GM20000 (cell line): ENCODE measurements at places on chromosomes 11 and 22.
A peak's percentile ranks its signal among the peaks of the same experiment; 100 is the strongest.

GRCh38 chr22:39478441-39478850, 21.6 kb downstream of the MGAT3 start:
- no peak for DNase-seq

- DNase-seq = no peak
These were observed 8.6 kb downstream of the OR6M1 start for GRCh38 chr11:123797541-123797940.

DNA sequence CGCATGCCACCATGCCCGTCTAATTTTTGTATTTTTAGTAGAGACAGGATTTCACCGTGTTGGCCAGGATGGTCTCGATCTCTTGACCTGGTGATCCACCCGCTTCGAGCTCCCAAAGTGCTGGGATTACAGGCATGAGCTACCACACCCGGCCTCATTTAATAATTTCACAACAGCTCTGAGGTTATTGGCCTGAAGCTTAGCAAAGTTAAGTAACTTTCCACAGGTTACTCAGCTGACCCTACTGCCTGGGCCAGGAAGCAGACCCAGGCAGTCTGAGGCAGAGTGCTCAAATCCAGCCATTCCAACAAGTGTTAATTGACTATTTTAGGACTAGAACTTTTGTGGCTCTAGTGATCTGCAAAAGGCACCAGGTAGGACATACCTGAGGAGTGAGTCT, 52.2 kb upstream of the L3MBTL2 start:
- no peak for DNase-seq

- no peak for DNase-seq
These were observed 64.2 kb downstream of the KREMEN1 start for GRCh38 chr22:29136782-29137700.

GRCh38 chr22:31400023-31400397, 606 bp downstream of the DRG1 start:
- no peak for DNase-seq

DNA sequence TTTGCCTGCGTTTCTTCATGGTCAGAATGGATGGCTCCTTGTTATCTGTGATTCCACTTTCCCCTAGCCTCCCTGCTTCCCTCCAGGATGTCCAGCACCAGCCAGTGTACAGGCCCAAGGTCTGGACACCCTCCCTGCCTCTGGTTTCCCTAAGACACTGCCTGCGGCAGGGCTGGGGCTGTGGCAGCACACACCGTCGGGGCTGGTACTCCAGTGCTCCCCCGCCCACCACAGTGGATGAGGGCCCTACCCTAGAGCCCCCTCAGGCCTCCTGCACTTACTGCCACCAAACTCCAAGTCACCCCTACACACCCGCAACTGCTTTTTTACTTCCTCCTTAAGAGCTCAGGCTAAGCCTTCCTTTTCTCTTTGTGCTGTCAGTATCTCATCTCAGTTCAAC, 28.9 kb downstream of the ZNF214 start:
- no peak for DNase-seq

- DNase-seq = peak; percentile 66
These were observed 51.1 kb upstream of the LMO2 start for GRCh38 chr11:33942954-33943353.

DNA sequence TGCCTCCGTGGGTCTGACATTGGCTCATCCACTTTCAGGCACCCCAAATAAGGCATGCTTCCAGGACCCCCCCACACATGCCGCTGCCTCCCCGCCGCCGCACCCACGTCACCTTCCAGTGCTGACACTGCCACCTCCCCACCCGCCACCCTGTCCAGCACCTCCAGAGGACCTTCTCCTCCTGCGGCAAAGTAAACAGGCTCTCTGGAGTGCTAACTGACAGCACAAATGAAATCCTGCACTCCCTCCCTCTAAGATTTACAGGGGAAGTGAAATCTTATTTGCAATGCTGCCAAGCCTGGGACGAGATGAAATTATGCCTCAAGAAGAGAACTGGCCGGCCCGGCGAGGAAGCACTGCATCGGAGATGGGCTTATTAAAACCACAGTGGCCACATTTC, 35.3 kb downstream of the MACROD1 start:
- no peak for DNase-seq

GRCh38 chr11:34483106-34483874, 30.3 kb downstream of the ELF5 start:
- no peak for DNase-seq

GRCh38 chr11:77442394-77443053, 31.4 kb downstream of the PAK1 start:
- DNase-seq = peak; percentile 49

DNA sequence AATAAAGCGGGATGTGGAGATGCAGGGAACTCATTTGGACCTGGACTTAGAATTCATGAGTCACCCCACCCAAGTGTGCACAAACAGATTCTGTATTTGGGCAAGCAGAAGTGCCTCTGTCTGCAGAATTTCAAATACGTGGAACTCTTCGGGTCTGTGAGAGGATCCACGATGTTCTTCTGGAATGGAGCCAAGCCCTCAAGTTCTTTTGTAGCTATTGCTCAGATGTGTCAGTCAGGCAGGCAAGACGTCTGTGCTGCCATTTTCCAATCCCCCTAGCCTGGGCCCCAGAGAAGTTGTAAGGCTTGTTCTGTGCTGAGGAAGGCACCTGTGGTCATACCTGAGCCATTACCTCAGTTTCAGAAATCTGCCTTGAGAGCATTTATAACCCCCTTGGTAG, 132.8 kb upstream of the RASSF10 start:
- DNase-seq = no peak

DNA sequence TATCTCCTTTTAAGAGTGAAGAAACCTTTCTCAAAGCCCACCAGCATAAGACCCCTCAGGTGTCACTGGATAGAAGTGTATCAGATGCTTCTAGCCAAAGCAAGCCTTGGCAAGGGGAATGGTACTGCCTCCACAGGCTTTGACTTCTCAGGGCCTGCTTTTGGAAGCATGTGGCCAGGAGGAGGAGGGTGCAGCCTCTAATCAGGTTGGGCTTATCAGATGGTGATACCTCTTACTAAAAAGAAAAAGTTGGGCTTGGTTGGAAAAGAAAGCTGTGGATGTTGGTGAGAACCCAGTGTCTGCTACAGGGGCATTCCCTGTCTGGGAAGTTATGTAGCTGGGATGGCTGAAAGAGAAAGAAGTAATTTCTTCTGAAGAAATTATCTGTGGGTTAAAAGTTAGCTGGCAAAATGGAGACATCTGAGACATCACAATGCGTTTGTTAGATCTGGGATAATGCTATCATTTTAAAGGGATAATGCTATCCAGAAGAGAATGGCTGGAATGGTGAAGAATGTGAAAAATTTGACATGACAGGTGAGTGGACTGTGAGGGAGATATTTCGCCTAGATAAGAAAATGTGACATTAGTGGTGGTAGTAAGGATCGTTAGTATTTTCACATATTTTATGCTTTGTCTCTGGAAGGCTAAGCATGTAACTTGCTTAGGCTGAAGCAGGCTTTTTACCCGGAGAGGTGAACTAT, 7.2 kb downstream of the APLP2 start:
- no peak for DNase-seq

DNA sequence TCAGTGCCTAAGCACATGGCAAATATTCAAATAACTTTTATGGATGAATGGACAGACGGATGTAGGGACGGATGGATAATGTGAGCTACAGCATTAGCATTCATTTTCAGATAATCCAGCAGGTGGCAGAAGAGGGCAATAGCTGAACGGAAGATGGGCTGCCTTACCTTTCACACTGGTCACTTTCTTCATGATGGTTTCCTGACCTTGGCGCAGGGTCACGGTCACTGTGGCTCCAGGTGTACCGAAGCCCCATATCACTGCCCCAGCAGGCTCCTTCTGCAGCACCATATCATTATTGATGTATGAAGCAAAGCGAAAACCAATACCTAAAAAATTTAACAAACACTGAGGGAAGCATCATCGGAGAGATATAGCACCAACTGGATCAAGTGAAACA, 4.3 kb downstream of the SIAE start:
- peak; percentile 73 for DNase-seq

- no peak for DNase-seq
These were observed 36.4 kb downstream of the PACSIN2 start for GRCh38 chr22:42978453-42979103.

GRCh38 chr11:105781807-105782206, 171.9 kb downstream of the GRIA4 start:
- no peak for DNase-seq

- DNase-seq = no peak
These were observed 29.4 kb upstream of the SMIM38 start for GRCh38 chr11:69126286-69126685.

DNA sequence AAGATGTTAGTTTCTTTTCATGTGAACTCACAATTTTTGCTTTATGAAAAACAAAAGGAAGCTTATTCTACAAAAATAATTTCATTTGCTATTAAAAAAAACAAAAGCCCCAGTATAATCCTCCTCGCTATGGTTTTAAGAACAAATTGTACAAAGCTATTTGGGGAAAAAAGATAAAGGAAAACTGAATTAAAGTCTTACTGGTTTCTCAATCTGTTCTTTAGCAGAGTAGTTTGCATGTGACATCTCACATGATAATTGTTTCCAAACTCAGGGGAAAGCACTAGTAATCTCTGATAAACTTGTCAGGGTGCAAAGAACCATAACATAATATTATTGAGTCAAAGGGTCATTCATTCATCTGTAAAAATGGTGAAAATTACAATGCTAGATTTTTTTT, 2.9 kb upstream of the DDI1 start:
- no peak for DNase-seq

DNA sequence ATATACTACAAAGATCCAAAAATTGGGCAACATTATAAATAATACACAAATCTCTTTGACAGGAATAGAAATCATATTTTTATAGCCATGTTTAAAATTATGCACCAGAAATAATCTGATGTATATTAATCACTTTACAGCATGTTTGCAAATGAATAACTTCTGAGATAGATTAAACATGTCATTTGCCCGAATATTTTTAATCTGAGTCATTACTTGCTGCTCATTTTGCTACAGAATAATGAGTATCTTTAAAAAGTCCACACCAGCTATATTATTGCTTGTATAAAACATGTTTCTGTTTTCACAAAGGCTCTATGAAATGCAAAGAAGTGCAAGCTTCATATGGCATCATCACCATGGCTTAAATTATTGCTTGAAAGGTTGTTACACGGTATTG, 336.8 kb downstream of the GUCY1A2 start:
- DNase-seq = no peak

DNA sequence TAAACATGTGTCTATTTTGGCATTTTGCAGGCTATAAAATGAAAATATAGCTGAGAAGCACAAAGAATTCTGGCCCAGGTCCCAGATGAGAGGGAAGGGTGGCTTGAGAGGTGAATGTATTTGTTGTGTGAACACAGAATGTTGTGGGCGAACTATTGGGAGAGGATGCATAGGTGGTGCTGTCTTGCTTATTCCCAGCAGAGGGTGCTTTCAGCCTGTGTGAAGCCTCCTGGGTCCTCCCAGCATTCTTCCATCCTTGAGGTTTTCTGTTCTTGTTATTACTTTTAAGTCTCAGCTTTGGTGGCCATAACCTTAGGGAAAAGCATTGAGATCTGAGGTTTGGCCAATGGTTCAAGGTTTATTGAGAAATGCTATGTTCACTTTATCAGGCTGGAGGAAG, 108.7 kb upstream of the SNX19 start:
- peak; percentile 16 for DNase-seq

GRCh38 chr11:9740202-9740883, 76.5 kb downstream of the SWAP70 start:
- DNase-seq = no peak

GRCh38 chr11:100638648-100639047, 48.4 kb upstream of the ARHGAP42 start:
- no peak for DNase-seq

GRCh38 chr11:36510594-36510942, 496 bp upstream of the TRAF6 start:
- DNase-seq = peak; percentile 21

DNA sequence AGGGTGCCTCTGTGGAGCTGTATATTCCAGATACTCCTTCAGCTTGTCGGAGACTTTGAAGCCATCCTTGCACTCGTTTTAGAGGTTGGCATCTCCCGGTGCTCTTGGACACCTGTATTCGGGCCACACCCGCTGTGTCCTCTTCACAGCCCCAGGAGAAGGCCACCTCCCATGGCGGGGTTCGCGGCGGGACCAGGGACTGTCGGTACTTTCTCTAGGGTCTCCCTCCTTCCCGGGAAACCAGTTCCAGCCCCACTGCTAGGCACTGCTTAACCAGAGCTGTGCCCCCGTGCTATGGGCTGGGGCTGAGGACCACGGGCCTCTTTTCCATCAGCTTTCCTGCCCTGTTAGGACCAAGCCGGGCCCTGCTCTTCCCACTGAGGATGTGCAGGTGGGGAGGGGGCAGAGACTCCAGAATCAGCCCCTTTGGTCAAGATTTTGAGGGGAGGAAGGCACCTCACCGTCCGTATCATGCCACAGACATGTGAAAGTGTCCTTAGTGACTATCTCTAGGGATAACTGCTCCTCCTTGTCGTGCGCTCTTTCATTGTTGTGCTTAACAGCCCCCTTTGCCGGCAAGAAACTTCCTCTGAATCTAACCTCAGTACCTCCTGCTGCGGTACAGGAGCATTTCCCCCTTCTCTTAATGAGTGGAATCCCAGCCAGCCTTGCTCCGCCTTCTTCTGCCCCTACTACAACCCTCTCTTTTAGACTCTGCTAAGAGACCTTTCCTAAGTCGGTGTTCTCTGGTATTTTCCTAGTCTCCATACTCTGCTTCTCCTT, 1.2 kb upstream of the B3GAT1 start:
- no peak for DNase-seq

- peak; percentile 26 for DNase-seq
These were observed 70.0 kb downstream of the SGSM1 start for GRCh38 chr22:24875862-24876506.

DNA sequence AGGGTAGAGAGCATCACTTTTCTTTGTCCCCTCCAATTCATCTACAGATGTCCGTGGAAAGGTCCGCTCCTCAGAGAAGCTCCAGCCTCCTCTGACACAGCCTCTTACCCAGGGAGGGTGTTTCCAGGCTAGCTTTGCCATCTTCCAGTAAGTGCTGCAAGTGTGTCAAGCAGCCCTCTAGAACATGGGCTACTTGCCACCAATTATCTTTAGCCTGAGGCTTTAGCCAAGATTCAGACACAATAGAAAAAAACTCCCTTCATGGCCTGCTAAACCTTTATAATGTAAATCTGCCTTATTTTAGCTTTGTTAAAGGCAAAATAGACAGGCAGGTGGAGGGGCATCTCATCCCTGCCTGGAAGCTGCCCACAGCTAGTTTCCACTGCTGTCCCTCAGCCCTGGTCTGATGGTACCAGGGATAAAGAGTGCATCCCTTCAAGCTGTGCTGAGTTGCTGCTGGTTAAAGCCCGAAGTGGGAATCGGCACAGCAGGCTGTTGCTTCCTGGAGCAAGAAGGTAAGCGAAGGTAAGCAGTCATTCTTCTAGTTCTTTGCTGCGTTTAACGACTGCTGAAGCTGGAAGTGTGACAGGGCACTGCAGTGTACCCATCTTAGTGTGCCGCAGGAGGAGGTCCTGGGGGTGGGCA, 190.1 kb upstream of the E2F8 start:
- DNase-seq = no peak

GRCh38 chr11:63737718-63738117, 30.9 kb downstream of the ZFTA start:
- no peak for DNase-seq
